ENCODE measurements at places on chromosomes 2 and 18.
A peak's percentile ranks its signal among the peaks of the same experiment; 100 is the strongest.

DNA sequence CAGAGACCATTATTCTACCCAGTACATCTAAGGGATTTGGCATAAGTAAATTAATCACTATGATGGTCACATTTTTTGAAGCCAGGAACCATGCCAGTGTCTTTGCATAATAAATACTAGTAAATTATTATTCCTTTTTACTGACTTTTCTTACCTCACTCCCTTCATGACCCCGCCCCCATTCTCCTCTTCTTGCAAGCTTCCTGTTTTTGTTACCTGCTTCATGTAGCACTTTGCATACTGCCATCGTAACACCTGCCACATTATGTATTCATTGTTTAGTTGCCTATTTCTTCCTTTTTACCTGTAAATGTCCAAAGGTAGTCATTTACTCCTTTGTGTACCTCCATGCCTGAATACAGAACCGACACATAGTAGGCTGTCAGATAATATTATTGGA lies 309.5 kb downstream of the KIAA1328 start:
- DNase-seq = no peak

DNA sequence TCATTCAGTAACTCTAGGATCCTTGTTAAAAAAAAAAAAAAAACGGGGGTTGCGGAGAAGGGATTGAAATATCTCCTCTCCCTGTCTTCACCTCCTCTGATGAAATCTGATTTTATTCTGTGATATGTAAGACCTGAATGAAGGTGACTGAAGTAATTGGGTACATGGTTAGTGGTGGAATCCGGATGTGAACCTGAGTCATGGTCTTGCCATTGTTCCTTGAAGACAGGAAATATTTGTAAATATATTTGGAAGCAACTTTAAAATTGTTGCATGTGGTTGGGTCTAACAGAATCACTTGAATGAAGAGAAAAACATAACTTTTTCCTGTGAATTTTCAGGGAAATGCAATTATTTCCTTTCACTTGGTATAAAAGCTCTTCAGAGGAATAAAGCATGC lies 3.0 kb upstream of the IL1A start:
- no peak for DNase-seq

GRCh38 chr2:217065695-217066405 lies 206.0 kb upstream of the TNP1 start:
- DNase-seq = peak; percentile 97

DNA sequence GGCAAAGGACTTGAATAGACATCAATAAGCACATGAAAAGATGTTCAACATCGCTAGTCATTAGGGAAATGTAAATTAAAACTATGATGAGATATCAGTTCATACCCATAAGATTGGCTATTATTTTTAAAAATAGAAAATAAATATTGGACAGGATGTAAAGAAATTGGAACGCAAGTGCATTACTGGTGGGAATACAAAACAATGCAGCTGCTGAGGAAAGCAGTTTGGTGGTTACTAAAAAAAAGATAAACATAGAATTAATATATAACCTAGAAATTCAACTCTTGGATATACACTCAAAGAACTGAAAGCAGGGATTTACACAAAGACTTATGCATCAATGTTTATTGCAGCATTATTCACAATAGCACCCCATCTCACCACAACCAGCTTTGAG lies 174.5 kb upstream of the NDUFV2 start:
- DNase-seq = no peak

DNA sequence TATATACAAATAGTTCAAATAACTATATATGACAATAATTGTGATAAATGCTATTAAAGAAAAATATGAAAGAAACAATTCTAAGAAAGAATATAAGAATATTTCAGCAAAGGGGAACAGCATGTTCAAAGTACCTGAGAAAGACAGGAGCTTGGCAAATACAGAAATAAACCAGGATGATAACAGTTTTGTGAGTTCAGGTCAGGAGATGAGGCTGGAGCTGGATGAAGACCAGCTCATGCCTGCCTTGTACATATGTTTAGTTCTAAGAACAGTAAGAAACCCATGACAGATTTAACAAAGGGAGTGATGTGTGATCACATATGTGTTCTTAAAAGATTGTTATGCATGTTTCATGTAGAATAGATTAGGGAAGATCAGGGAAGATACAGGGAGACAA lies 98.2 kb downstream of the R3HDM1 start:
- DNase-seq = no peak

GRCh38 chr2:173205375-173205774 lies 129.7 kb downstream of the MAP3K20 start:
- no peak for DNase-seq

- peak; percentile 18 for DNase-seq
These were observed 156.8 kb upstream of the UBE2E3 start for GRCh38 chr2:180823546-180824141.

- DNase-seq = peak; percentile 30
These were observed 170.0 kb downstream of the EPHA4 start for GRCh38 chr2:221402072-221402471.

- no peak for DNase-seq
These were observed 35.6 kb downstream of the SNED1 start for GRCh38 chr2:241033994-241034393.

GRCh38 chr18:62453864-62454263 lies 69.0 kb upstream of the ZCCHC2 start:
- no peak for DNase-seq

DNA sequence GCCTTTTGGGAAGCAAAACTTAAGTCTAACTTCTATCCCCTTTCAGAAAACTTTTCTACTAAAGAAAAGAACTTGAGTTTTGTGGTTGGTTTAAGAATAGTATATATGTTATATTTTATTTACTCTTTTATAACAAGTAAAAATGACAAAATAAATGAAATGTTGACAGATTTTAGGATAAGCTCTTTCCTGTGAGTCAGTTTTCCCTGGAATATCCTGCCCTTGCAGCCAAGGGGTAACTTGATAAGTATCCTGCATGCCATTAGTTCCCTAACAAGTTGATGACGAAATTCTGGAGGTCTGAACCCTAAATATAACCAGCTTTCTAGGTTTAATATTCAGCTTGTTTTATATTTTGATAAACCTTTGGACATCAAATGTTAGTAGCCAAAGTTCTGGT lies 7.3 kb upstream of the HTR2B start:
- DNase-seq = no peak

- DNase-seq = peak; percentile 95
These were observed 71.7 kb downstream of the HS1BP3 start for GRCh38 chr2:20578895-20579825.

DNA sequence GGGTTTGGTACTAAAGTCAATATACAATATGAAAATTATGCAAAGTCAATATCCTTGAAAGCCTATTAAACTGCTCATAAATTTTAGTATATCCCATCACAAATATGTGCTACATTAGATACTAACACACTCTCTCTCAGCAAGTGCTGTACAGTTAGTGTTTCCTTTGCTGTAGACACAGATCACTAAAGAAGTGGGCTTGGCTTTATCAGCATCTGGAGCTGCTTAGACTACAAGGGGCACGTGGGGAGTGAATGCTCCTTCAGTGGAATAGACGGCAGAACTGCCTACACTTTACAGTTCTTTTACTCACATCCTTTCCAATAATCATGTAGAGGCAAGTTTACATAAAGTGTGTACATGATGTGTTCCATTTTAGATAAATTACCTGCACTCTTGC lies 26.0 kb upstream of the EFEMP1 start:
- DNase-seq = no peak

GRCh38 chr2:239306274-239307220 lies 94.3 kb downstream of the HDAC4 start:
- DNase-seq = no peak

DNA sequence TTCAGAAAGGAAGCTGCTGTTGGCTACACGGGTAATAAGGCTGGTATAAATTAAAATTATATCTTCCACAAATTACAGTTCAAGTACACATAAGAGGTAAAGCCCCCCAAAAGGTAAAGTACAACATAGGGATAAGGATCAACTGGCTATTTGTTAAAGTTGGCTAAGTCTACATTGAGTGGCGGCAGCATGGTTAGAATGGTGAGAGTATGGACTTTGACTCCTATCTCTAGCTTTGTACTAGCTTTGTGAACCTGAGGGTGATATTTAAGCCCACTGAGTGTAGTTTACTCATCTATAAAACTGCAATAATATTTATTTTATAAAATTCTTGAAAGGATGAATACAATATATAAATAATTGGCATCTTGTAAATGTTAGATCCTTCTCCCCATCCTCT lies 542.8 kb downstream of the DSC3 start:
- no peak for DNase-seq

DNA sequence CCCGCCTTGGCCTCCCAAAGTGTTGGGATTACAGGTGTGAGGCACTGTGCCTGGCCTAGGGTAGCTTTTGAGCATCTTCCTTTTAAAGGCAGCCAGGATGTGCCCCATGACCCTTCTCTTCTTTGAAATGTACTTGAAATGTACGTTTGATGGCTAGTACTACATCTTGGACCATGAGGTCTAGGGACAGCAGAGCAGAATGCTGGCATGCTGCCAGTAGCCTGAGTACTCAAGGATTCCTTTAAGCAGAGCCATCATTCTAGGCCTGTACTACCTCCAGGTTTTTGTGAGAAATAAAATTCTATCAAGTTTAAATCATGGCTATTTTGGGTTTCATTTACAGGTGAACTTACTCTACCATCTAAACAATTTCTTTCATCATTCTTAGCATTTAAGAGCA lies 2.9 kb upstream of the EML6 start:
- DNase-seq = no peak
